Effector memory CD4-positive, alpha-beta T cell (primary cell): ENCODE measurements at places on chromosomes 3 and 15.

DNA sequence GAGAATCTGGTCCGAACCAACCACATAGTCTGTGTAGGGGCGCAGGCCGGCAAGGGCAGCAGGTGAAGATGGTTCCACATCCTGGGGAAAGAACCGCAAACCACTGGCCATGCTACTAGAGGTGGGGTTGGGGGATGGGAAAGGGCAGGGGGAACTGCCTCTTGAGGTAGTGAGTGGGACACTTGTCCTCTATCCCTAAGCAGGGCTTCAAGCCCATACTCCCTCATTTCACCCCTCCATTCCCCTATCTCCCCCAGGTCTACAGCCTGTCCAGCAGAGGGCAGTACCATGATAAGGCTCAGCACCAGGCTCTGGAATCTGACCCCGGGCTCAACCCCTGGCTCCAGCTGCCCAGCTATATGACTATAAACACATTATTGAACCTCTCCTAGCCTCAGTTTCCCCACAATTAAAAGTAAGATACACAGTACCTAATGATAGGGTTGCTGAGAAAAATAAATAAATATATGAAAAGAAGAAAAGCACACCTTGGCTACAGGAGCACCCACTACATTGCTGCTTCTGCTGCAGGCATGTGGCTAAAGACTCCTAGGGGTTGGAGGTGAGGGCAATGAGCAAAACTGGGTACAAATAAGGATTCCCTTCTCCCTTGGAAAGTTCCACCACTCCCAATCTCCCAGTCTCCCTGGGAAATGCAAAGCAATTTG lies 6.3 kb downstream of the GORASP1 start:
- no peak for DNase-seq
- no peak overlapping the region for H3K4me3 ChIP-seq
- no peaks in the 10 kb centered on the region for H3K27me3 ChIP-seq
- no peak overlapping the region for H3K27ac ChIP-seq
- peaks cover 4% of the 10 kb centered on the region for H3K4me1 ChIP-seq

DNA sequence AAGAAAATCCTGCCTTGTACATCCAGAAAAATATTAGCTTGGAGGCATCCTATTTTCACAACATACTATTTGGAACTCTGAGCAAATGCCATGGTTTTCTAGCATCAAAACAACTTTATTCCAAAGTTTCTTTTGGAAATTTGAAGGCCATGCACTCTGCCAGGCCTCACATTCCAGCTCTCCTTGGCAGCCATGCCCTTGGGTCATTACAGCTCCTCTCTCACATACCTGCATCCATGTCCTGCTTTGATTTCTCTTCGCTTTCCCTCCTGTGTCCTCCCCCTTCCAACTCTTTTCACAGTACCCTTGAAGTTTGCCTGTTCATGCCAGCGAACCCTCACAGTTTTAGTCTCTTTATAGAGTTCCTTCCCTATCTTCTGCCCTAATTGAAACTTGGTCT lies 70.9 kb upstream of the TPRG1 start:
- no peak overlapping the region for H3K4me3 ChIP-seq
- DNase-seq = no peak
- no peak overlapping the region for H3K27ac ChIP-seq
- H3K36me3 ChIP-seq = no peaks in the 10 kb centered on the region
- no peaks in the 10 kb centered on the region for H3K27me3 ChIP-seq
- H3K4me1 ChIP-seq = no peaks in the 10 kb centered on the region

- H3K4me3 ChIP-seq = peak overlapping the region; percentile 10
- peak overlapping the region; percentile 89 for H3K27ac ChIP-seq
- peaks cover 86% of the 10 kb centered on the region for H3K4me1 ChIP-seq
- no peaks in the 10 kb centered on the region for H3K36me3 ChIP-seq
- DNase-seq = peak; percentile 36
These were observed 28.4 kb downstream of the IRAK2 start for GRCh38 chr3:10192953-10193691.

- no peaks in the 10 kb centered on the region for H3K27me3 ChIP-seq
- no peak for DNase-seq
- H3K4me3 ChIP-seq = no peak overlapping the region
- H3K27ac ChIP-seq = no peak overlapping the region
- no peaks in the 10 kb centered on the region for H3K4me1 ChIP-seq
- no peaks in the 10 kb centered on the region for H3K36me3 ChIP-seq
These were observed 38.9 kb upstream of the SSR3 start for GRCh38 chr3:156593814-156594213.

GRCh38 chr15:44137750-44138149 lies 57.3 kb downstream of the FRMD5 start:
- H3K27me3 ChIP-seq = no peaks in the 10 kb centered on the region
- no peak overlapping the region for H3K27ac ChIP-seq
- DNase-seq = no peak
- no peaks in the 10 kb centered on the region for H3K4me1 ChIP-seq

GRCh38 chr3:186824430-186825139 lies 17.9 kb upstream of the ADIPOQ start:
- H3K27me3 ChIP-seq = peaks cover 8% of the 10 kb centered on the region
- no peak for DNase-seq
- no peak overlapping the region for H3K4me3 ChIP-seq
- no peak overlapping the region for H3K27ac ChIP-seq
- no peaks in the 10 kb centered on the region for H3K36me3 ChIP-seq

GRCh38 chr3:119342176-119342575 lies 48.0 kb downstream of the ARHGAP31 start:
- no peaks in the 10 kb centered on the region for H3K4me1 ChIP-seq
- H3K27ac ChIP-seq = no peak overlapping the region
- DNase-seq = no peak
- H3K27me3 ChIP-seq = no peaks in the 10 kb centered on the region

DNA sequence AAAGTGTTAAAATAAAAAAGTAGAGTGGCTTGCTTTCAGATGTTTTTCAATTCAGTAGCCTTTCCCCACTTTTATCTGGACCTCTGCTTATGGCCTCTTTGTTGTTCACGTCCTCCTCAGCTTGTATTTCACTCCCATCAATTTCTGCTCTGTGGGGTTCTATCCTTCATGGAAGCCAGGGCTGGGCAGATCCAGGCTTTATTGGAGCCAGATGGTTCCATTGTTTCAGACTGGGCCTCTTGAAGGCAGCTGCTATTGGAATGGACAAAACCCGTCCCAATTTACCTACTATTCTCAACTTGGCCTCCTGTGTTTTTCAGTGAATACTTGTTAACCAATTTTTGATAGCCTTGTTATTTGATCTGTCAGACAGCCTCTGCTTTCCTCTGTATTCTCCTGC lies 10.9 kb upstream of the AADACL2 start:
- no peak overlapping the region for H3K4me3 ChIP-seq
- H3K27ac ChIP-seq = no peak overlapping the region
- no peaks in the 10 kb centered on the region for H3K27me3 ChIP-seq
- DNase-seq = no peak
- H3K4me1 ChIP-seq = no peaks in the 10 kb centered on the region

DNA sequence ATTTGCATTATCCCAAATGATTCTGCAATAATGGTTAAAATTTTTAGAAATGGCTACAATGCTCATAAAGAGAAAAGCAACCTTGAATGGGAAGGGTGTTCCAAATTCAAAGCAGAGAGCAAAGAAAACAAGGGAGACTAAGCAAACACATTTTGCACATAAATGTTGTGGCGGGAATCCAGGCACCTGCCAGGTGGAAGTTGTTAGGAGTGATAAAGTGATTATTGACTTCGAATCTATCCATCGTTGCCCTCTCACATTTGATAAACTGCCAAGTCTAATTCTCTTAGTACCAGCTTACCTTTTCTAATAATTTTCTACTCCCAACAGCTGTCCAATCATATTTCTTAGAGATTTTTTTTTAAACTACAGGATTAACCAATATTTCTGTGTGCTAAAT lies 244.5 kb downstream of the CACNA2D3 start:
- no peak for DNase-seq
- no peak overlapping the region for H3K27ac ChIP-seq
- H3K4me3 ChIP-seq = no peak overlapping the region

DNA sequence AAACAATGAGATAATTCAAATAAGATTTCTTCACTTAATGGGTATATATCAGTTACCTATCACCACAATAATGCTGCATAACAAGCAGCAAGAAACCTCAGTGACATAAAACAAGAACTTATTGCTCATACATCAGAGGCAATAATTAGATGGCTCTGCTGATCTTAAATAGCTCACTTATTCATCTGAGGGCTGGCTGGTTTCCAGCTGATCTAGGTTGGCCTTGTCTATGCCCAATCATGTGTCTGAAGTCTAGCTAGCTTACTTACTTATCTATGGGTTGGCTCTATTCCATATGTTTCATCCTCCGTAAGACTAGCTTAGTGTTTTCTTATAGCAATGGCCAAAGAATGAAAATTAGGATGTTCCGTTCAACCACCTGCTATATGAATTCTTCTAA lies 109.4 kb upstream of the AGTR1 start:
- H3K27me3 ChIP-seq = no peaks in the 10 kb centered on the region
- no peak for DNase-seq

DNA sequence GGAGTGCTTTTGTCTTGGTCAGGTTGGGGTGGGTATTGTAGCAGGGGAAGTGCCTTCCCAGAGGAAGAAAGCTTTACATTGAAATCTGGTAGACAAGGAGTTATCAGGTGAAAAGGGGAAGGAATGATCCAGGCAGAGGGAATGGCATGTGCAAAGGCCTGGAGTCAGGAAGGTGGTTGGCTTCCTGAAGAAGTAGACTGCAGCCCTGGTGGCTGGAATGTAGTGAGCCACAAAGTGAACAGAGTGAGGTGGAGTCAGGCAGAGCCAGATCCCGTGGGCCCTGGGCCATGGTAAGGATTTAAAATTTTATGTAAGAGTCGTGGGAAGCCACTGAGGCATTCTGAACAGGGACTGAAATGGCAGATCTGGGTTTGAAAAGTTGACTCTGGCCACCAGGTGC lies 58.3 kb downstream of the RAB11A start:
- no peak overlapping the region for H3K27ac ChIP-seq
- no peaks in the 10 kb centered on the region for H3K27me3 ChIP-seq
- H3K36me3 ChIP-seq = no peaks in the 10 kb centered on the region
- no peak for DNase-seq
- no peaks in the 10 kb centered on the region for H3K4me1 ChIP-seq
- H3K4me3 ChIP-seq = no peak overlapping the region

DNA sequence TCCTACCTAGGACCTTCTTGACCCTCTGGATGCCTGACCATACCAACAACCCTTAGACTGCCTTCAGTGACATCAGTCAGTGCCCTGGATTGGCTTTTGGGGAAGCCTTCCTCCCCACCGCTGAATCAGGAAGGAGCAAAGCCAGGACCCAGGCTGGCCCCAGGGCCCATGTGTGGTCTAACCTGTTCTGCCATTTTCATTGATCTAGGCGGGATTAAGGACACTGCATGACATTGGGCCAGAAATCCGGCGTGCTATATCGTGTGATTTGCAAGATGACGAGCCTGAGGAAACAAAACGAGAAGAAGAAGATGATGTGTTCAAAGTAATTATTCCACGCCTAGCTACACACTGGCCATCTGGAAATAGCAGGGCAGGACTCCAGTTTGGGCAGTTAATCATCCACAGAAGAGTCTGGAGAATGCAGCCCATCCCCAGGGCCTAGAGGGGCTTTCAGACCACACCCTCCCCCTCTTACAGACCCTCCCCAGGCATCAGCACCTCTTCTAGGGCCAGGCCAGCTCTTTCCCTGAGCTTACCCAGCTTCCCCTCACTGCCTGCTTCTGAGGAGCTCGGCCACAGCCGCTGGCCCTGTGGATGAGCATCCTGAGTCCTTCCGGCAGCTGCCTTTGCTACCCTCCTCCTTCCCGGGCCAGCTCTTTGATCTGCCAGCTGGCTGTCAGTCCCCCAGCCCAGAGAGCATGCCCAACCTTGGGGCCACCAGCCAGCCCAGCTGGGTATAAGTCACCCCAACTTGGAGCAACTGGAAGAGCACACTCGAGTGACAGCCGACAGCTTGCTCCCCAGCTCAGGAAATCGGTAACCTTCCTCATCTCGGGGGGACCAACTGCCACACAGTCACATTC lies 45.9 kb downstream of the CHDH start:
- no peak overlapping the region for H3K4me3 ChIP-seq
- no peaks in the 10 kb centered on the region for H3K27me3 ChIP-seq
- H3K27ac ChIP-seq = no peak overlapping the region
- no peaks in the 10 kb centered on the region for H3K4me1 ChIP-seq
- DNase-seq = no peak

GRCh38 chr15:70151003-70151402 lies 53.3 kb upstream of the TLE3 start:
- H3K4me3 ChIP-seq = no peak overlapping the region
- H3K4me1 ChIP-seq = no peaks in the 10 kb centered on the region
- no peak overlapping the region for H3K27ac ChIP-seq
- DNase-seq = no peak

- H3K4me1 ChIP-seq = no peaks in the 10 kb centered on the region
- no peak overlapping the region for H3K27ac ChIP-seq
These were observed 150.8 kb downstream of the LEKR1 start for GRCh38 chr3:156976933-156977332.

- no peak overlapping the region for H3K27ac ChIP-seq
- H3K4me1 ChIP-seq = no peaks in the 10 kb centered on the region
- H3K4me3 ChIP-seq = no peak overlapping the region
- H3K27me3 ChIP-seq = no peaks in the 10 kb centered on the region
- no peaks in the 10 kb centered on the region for H3K36me3 ChIP-seq
- no peak for DNase-seq
These were observed 130.3 kb upstream of the TMC3 start for GRCh38 chr15:81504170-81504905.
